Ovary (tissue), 10 donors: ENCODE measurements at places on chromosomes 2 and 18. TPM values are rescaled to one million over a fixed set of nuclear protein-coding genes. Genes with fewer than 3 reads are reported as not detected.

DNA sequence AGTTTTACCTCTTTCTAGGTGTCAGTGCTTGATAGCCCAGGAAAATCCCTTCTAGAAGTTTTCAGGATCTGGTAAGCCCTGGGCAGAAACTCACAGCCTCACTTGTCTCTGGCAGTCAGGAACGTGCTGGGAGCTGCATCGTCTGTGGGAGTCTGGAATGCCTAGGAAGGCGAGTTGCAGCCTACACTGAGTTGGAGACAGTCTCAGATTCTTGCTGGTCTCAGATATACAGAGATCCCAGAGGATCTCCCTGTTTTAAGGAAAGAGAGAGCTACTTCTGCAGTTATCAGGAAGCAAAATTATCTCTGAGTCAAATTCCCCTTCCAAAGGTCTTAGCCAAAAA is 104.4 kb upstream of the CDC42EP3 start:
- peak; percentile 43 for DNase-seq

DNA sequence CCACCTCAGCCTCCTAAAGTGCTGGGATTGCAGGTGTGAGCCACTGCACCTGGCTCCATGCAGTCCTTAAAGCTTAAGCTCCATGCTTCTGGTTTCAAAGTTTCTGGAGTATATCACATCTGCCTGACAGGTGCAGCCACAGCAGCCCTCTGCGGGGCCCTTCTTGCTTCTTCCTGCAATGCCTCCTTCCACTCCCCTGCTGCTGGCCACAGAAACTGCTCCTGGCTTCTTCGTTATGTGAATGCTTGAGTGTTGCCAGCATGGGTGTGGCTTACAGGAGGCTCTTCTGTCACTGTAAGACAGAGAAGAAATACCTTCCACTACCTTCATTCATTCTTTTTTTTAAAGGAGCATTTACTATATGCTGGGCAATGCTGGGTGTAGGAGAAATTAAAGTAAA is 10.1 kb upstream of the CCBE1 start:
- no peak for DNase-seq

The GAD1 gene
- polyA plus RNA-seq: 0.77 TPM

The CPLX4 gene
- polyA plus RNA-seq: not detected

DNA sequence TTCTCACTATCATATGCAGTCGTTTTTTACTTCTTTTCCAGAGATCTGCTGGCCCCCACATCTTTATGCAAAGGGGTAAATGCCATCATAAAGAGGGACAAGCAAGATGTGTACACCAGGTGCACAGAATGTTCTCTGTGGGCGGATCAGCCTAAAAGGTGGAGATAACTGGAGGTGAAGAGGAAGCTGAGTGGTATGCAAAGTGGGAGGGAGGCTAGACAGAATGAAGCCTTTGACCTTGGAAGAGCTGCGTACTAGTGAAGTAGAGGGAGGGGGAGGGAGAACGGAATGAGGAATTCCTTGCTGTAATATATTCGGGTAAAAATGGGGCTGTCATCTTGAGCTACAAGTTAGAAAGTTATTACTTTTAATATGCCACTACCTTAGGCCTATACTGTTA is 287.5 kb upstream of the VRK2 start:
- no peak for DNase-seq

The OSBPL6 gene
- 0.67 TPM for polyA plus RNA-seq

DNA sequence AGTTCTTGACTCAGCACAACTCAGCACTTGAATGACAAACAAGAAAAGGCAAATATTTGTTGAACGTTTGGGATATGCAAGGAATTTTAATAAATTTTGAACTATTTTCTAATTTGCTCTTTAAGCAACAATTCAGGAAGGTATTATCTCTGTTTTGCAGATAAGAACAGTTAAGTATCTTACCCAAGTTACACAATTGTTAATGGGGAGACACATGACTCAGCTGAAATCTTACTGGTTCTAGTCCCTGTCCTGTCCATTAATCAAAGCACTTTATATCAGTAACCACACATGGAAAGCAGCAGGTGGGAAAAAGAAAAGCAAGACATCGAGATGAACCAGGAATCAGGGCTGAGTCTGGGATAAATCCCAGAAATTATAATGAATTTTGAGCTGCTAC is 493.9 kb upstream of the PIK3C3 start:
- DNase-seq: no peak

GRCh38 chr18:77112747-77113092 is 19.9 kb downstream of the MBP start:
- no peak for DNase-seq

The CERKL gene
- polyA plus RNA-seq: 0.11 TPM

GRCh38 chr2:159925975-159926374 is 128.0 kb upstream of the CD302 start:
- no peak for DNase-seq

DNA sequence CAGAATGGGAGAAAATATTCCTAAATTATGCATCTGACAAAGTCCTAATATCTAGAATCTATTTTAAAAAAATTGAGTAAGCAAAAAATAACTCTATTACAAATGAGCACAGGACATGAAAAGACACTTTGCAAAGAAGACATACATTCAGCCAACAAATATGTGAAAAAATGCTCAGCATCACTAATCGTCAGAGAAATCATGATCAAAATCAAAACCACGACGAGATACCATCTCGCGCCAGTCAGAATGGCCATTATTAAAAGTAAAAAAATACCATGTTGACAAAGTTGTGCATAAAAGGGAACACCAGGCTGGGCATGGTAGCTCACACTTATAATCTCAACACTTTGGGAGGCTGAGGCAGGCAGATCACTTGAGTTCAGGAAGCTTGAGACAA is 63.5 kb downstream of the EVA1A start:
- no peak for DNase-seq

The ARHGAP15 gene
- 2.6 TPM for polyA plus RNA-seq

The FNDC4 gene
- 40.2 TPM for polyA plus RNA-seq

The TMEM37 gene
- polyA plus RNA-seq: 18.1 TPM

- DNase-seq: no peak
These were observed 105.8 kb upstream of the LYPD6 start for GRCh38 chr2:149224543-149224942.

GRCh38 chr2:112168422-112169124 is 30.4 kb downstream of the FBLN7 start:
- DNase-seq: no peak

The PLGLB2 gene
- polyA plus RNA-seq: 1.6 TPM

DNA sequence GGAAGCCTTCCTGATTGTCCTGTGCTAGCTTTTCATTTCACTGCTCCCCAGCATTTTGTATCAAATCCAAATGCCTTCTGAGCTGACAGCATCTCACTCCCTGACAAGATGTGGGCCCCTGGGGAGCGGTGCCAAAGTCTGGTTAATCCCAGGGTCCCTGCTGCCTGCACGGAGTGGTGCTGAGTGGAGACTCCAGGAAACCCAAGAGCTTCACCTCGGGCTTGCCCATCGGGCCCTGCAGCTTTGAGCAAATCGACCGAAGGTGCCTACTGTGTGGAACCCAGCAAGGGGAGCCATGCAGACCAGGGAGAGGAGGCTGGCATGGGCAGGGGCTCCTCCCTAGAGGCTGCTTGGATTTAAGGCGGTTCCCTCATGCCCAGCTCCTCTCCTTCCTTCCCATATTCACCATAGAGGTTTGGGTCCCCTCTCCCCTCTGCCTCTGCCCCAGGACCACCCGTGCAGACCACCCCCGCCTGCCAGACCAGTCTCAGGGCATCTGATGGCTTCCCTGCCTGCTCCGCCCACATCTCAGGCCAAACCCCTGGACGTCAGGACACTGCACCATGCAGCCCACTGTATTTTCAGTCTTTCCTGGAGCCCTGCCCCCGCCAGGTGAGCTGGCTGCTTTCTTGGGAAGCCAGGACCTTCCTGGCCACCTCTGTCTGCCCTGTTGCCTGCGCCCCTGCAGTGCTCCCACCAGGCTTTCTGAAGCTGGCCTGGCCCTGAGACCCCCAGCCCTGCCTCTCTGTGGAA is 37.8 kb downstream of the RRM2 start:
- DNase-seq: no peak

- no peak for DNase-seq
These were observed 37.7 kb downstream of the NETO1 start for GRCh38 chr18:72830109-72830508.

GRCh38 chr2:130810490-130810889 is 26.2 kb upstream of the ARHGEF4 start:
- DNase-seq: no peak

DNA sequence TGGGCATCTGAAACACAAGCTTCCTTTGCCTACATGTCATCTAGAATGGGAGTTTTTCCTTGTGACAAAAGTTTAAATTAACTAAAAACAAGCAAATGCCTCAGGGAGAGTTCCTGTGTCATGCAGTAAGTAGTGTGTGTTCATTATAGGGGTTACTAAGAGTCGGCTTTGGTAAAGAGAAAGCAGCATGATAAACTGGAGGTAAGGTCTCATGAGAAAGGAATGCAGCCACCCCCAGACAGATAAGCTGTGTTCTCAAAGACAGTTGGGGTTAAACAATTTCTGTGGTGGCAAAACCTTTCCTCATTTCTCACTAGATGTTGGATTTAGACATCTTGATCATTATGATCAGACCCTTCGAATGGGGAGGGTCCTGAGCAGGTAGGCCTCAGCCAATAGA is 129.7 kb downstream of the MAP4K4 start:
- DNase-seq: no peak

- no peak for DNase-seq
These were observed 78.0 kb upstream of the SH3BP4 start for GRCh38 chr2:234873828-234874173.

The STARD6 gene
- polyA plus RNA-seq: not detected

The MAP2 gene
- 11.9 TPM for polyA plus RNA-seq

DNA sequence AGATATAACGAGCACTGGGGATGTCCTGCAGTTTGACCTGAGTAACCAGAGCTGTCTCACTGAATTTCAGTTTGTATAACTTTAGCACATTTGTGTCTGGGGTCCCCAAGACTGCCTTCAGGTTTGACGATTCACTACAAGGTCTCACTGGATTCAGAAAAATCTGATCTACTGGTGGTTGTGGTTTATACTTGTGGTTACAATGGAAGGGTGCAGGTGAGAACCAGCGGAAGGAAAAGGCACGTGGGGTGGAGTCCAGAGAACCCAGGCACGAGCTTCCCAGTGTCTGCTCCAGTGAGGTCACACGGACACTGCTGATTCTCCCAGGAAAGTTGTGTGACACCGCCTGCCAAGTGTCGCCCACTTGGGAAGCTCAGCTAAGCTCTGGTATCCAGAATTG is 126.0 kb downstream of the ZNF236 start:
- no peak for DNase-seq

The CDH2 gene
- 78.3 TPM for polyA plus RNA-seq

- no peak for DNase-seq
These were observed 83.9 kb downstream of the TPO start for GRCh38 chr2:1497122-1497611.

The STON1 gene
- 46.0 TPM for polyA plus RNA-seq

DNA sequence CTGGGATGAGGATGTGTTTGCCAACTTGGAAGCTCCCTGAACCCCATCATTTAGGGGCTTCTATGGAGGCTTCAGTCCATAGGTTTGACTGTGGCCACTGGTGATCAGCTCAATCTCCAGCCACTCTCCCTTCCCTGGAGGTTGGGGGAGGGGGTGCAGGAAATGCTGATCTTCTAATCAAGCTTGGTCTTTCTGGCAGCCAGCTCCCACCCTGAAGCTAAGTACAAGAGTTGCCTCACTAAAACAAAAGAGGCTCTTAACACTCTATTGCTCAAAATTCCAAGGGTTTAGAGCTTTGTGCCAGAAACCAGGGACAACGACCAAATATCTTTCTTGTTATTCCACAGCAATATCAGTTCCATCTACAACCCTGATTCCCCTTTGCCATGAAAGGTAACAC is 19.4 kb upstream of the MPPE1 start:
- no peak for DNase-seq

GRCh38 chr2:19178175-19178574 is 180.2 kb downstream of the OSR1 start:
- DNase-seq: no peak

- DNase-seq: no peak
These were observed 93.2 kb downstream of the CABYR start for GRCh38 chr18:24231773-24232735.

GRCh38 chr2:216283038-216283900 is 89.0 kb downstream of the MARCHF4 start:
- DNase-seq: no peak
